ENCODE measurements at places on chromosomes 2 and 18.

- DNase-seq: no peak
Measured at GRCh38 chr2:10300997-10301940, 1.4 kb upstream of the HPCAL1 start.

GRCh38 chr2:100228415-100228814, 86.0 kb upstream of the AFF3 start:
- no peak for DNase-seq

DNA sequence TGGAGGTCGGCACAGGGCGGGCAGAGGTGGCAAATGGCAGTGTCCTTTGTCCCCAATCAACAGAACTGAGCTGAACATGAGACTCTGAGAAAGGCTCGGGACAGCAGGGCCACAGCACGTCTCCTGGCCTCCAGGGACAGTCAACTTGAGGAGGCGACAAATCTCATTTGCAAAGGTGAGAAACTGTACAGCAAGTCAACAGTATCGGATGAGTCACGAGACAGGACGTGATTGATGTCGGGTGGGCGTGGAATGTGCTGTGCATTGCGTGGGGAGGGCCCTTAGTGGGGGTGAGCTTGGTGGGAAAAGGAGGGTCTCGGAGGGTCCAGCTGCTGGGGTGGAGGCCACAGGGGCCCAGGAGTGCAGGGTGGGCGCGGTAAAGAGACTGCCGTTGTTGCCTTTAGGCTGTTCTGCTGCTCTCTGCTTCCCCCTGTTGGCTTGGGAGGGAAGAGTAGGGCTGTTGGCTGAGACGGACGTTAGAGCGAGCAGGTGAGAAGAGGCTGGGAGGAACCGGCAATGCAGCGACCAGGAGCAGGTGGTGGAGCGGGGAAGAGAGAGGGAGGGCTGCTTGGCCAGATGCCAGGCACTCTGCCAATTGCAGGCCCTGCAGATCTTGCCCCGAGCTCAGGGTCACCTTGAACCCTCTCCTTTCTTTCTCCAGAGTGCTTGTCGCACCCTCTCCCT, 164.3 kb downstream of the BCL2 start:
- peak; percentile 79 for DNase-seq

DNA sequence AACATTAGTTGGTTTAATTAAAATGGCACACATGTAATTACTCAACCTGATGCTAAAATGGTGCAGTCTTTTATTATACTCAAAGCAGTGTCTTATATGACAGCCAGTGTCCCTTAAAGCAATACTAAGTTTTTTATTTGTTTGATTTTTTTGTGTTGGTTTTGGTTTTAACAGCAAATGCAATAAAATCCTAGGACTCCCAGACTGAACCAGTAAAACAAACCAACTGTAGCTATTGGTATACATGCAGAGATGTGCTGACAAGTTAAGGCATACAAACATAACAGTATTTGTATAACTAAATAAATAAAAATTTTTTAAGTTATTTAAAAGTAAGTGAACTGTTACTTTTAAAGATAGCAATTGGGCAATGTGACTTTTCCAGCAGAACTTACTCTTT, 387.7 kb downstream of the RND3 start:
- DNase-seq: no peak

- no peak for DNase-seq
Measured at GRCh38 chr2:96888072-96889011, 18.5 kb upstream of the SEMA4C start.

DNA sequence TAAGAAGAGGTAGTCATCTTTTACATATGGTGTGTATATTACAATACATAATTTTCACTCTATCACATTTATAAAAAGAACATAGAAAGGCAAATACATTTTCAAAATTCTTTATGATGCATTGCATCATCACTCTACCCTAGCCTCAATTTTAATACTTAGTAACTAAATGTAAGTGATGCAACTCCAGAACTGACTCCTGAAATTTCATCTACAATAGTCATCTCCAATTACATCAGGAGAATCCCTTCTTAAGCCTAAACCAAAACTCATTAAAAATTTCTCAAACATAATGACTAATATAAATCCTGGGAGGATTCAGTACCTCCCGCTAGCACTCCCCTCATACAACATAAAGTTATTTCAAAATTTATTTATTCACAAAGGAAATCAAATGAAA, 15.9 kb downstream of the TMX3 start:
- no peak for DNase-seq

DNA sequence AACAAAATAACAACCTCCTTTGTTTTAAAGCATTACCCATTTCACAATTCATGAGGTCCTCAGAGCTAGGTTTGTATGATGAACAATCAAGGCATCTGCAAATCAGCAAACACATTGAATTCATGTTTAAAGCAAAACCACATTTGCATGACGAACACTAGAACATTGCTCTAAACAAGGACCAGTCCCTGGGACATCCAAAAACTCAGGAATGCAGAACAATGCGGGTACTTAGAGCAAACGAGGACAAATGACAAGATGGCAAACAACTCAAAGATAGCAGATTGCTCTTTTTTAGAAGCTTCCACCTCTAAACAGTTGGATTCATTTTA, 45.7 kb upstream of the RALBP1 start:
- DNase-seq: no peak

DNA sequence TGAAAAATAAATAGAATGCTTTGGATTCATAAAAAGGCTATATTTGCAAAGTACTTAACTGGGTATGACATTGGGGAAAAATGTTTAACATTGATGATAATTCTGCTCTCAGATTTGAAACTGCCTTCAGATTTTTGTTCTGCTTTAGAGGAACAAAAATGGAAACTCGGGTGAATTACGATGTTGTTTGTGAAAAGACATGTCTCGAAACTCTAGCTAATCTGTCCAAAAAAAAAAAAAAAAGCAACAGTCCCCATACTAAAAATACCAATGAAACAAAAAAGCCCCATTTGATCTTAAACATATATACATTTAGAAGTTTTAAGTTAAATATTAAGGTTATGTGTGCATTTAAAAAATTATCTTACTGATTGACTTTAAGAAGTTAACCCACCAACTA, 3.0 kb downstream of the ZDBF2 start:
- DNase-seq: no peak

- DNase-seq: no peak
Measured at GRCh38 chr2:86416146-86416545, 25.0 kb upstream of the KDM3A start.

DNA sequence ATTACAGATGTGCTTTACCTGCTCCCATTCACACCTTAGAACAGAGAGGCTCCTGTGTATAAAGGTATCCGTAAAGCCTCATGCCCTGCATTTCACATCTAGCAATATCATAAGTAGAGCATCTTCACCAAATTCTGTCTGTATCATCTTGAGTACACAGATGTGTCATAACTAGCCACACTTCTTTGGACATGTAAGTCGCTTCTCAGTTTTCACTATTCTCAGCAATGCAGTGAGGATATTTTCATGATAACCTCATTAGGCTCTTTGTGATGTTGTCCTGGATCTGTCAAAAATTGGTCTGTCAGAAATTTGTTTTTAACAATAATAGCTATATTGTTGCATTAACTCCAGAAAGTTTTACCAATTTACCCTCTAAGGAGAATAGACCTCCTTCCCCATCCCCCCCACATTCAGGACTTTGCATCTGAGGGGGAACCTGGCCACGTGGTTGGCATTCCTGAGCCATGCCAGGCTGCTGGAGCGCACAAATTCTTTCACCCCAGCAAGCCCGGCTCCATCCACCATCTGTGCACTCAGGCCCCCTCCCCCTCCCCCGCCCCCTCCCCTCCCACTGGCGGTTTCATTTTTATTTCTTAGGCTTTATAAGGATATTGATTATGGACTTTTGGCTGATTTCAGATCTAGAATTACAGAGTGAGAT, 34.1 kb downstream of the AGAP1 start:
- no peak for DNase-seq

DNA sequence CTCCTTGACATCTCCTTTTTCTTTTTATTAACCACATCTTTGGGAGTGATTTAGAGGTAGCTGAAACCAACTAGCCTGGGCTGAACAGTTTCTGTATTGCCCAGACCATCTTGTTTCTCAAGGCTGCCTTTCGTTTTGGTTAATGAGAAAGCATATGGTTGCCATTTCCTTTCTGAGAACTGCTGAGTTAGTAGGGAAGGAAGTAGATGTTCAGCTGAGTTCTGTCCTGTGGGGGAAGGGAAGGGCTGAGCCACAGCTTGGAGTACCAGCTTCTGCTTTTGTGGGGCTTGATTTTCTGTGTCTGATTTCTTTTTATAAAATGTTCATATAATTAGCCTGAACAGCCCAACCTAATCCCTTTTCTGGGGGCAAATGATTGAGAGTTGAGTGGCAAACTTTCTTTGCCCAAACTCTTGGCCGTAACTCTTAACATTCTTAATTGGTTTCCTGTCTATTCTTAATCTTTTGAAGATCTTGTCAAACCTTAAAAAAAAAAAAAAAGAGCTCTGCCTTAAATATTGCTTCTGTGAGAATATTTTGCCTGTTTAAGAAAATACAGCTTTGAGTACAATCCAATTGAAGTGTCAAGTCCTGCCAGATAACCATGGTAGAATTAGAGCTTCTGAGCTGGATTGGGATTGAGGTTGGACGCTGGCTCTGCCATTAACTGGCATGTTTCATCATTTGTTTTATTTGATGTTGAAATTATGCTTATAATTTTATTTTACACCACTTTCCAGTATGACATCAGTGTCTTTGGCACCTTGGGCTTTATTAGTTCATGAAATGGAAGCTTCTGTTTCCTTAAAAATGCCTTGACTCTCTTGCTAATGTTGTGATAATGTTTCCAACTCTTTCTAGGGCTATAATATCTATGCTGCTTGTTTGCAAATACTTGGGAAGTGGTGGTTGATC, 1.9 kb upstream of the NABP1 start:
- no peak for DNase-seq

- peak; percentile 49 for DNase-seq
Measured at GRCh38 chr2:61426267-61426897, 44.5 kb downstream of the USP34 start.

DNA sequence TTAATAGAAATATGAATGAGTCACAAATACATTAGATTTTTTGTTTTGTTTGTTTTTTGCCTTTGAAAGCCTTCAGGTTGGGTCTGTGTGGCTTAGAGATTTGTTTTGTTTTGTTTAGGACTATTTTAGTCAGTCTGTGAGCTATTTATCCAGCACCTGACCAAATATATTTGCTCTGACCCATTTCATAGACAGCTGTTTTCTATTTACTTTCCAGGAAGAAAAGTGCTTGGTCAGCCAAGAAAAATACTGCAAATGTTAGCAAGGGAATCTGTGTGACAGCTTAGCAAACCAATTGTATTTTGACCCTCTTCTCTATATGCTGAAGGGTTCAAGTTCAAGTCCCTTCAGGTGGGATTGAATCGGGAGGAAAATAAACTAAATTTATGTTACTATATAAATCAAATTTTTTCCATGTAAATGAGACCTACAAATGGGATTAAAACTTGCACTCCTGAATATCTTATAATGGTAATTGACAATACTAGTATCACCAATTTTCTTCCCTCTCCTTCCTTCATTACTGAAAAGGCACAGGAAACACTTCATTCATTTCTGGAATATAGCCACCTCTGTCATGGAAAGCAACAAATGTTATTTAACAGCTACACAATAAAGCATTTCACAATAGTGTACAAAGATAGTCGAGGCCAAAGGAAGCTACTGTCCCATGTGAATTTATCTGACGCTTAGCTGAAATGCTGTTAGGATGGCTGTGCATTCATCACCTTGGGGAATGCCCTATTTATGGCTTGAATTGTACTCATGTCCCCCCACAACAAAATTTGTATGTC, 23.1 kb upstream of the KLF7 start:
- DNase-seq: no peak

DNA sequence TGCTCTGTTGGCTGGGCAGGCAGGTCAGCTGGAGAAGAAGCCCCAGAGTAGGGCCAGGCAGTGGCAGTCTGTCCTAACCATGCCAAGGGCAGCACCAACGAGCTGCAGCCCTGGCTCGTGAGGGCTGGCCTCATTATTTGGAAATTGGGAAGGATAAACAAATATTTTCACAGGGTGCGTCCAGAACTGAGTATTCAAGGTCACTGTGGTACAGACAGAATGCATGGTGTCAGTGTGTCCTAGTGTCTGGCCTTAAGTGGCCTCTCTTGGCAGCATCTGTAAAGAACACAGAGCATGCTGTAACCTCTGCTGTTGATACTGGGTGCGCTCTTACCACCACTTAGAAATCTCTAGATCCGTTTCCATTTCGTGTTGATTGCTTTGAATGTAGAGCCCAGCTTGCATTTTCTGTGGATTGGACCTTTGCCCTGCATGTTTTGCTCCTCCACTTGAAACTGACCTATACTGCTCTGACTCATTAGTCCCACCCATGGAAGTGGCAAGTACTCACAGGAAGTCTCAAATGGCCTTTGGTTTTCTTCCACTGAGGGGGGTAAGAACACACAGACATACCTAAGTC, 88.2 kb downstream of the GREB1L start:
- no peak for DNase-seq

GRCh38 chr2:158255257-158255656, 153.6 kb downstream of the UPP2 start:
- no peak for DNase-seq

- DNase-seq: no peak
Measured at GRCh38 chr2:28664120-28664842, 87.3 kb upstream of the PPP1CB start.

DNA sequence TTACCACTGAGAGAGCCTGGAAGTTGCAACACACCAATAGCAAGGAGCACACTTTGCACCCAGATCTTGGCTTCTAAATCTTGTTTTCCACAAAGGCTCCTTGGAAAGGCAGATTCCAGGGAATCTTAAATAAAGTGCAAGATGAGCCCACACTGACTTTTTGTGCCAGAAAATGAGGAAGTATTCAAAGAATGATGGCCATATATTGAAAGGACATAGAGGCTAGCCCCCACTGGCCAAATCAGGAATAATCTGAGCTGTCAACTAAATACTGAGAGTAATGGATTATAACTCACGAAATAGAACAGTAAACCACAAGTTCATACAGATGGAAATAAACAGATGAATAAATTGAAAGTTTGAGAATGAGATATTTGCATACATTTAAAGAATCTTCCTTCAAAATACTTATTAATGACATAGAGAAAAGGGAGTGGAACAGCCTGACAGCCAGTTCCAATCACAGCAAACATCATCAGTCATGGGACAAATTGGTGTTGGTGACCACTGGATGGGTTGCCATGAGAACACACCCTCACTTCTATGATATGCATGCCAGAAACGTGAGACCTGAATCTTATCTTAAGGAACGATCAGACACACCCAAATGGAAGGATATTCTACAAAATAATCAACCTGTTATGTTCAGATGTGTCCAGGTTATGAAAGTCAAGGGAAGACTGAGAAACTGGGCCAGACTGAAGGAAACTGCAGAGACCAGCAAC, 12.2 kb upstream of the ACKR3 start:
- DNase-seq: no peak

- DNase-seq: no peak
Measured at GRCh38 chr18:60534538-60534937, 162.0 kb upstream of the MC4R start.

All from stimulated activated CD4-positive, alpha-beta T cell treated with anti-CD3 and anti-CD28 coated beads, Interleukin-15, amount 100 ng/mL, for 48 hours (primary cell).